ENCODE measurements at places on chromosomes 2 and 18.

- no peak for DNase-seq
These were observed 4.2 kb upstream of the SIX2 start for GRCh38 chr2:45013229-45014015.

DNA sequence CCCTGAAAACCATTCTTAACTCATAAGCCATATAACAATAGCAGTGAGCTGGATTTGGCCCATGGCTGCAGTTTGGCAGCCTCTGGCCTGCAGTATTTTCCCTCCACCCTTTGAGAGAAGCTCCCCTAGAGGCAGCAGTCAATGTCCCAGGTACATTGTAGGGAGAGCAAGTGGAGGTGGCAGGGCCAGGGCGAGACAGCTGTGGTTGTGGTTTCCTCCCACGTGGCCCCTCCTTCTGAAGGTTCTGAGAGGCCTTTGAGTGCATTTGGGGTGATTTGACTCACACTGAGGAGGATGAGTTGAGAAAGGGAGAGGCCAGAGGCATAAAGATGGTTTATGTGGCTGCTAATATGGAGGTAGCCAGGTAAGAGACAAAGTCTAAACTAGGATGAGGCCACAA, 45.5 kb upstream of the LDAH start:
- DNase-seq = peak; percentile 57

DNA sequence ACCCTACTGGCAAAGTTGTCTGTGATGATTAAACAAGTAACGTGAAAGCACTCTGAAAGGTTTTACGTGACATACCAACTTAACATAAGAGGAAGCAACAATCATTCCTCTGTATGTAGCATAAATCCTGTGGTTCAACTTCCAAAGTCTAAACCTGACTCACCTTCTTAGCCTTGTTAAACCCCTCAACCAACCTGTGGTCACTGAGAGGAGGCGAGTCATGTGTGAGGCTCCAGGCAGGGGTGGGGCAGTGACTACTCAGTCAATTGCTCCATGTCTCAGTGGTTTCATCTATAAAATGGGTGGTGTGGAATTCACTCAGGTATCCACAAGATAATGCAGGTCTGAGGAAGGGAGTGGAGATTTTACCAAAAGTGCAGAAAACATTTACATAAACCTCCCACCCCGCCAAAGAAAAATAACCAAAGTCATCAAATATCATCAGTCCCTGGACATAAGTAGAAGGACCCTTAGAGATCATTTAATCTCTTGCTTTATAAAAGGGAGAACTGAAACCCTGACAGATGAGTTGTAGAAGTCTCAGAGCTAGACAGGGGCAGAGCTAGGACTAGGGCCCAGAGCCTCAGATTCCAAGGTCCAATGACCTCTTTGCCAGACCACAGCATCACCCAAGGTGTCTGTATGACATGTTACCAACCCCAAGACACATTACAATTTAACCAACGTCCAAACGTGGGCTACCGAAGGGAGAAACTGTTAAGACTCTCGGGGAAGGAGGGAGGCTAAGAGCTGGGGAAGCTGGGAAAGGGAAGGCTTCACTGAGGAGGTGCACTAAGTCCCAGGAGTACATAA, 3.7 kb upstream of the PCBP1 start:
- peak; percentile 81 for DNase-seq

DNA sequence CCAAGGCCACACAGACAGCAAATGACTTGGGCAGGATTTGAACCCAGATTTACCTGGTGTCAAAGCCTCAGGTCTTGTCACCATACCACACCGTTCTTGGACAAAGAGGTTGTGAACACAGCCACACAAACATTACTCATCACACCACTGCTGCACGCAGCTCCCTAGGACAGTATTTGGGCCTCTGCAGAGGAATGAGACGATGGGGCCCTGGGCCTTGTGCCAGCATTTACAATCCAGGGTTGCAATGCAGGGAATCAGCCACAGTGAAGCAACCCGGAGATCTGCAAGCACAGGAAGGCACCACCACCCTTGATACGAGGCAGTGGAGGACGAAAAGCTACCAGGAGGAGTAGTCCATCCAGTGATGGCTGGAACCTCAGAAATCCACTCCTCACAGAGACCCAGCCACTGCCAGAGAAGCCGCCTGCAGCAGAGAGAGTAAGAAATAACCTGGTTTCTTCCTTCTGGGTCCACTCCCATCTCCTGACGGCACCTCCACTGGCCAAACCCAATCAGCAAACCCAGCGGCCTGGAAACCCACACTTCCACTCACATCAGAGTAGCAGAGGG, 3.7 kb upstream of the MTCL1 start:
- DNase-seq = no peak

- DNase-seq = no peak
These were observed 79.6 kb downstream of the STPG4 start for GRCh38 chr2:47075361-47076125.

DNA sequence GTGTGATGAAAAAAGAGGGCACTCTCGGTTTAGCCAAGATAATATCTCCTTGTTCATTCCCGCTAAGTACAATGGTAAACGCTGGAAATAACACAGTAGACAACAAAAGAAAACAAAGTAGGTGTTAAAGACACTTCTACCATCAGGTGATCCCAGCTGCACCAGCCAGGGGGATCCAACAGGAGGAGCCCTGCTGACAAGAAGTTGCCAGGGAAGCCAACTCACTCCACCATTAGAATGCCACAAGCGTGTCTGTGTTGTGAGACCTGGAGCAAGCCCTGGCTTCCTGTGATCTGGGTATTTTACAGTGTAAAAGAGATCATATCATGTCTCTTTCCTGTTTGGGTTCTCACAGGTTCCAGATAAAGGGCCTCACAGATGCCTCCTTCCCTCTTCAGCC, 117.0 kb downstream of the GRB14 start:
- no peak for DNase-seq

DNA sequence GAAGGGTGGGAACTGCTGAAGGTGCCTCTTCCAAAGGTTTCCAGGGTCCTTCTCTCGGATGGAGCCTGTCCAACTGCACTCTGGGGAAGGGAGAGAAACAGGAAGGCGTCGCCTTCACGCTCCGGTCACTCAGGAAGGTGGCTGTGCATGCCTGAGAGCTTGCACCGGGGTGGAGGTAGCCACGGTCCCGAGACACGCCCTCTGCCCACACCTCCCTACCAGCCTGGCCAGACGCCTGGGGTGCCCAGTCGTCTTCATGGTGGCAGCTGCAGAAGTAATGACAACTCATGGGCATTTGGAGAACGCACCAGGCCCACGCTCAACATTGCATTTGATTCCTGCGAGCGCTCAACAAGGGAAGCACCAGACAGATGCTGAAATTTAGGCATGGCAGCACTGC, 59.9 kb downstream of the ADNP2 start:
- no peak for DNase-seq

GRCh38 chr18:35467624-35468016, 30.1 kb downstream of the INO80C start:
- DNase-seq = no peak

DNA sequence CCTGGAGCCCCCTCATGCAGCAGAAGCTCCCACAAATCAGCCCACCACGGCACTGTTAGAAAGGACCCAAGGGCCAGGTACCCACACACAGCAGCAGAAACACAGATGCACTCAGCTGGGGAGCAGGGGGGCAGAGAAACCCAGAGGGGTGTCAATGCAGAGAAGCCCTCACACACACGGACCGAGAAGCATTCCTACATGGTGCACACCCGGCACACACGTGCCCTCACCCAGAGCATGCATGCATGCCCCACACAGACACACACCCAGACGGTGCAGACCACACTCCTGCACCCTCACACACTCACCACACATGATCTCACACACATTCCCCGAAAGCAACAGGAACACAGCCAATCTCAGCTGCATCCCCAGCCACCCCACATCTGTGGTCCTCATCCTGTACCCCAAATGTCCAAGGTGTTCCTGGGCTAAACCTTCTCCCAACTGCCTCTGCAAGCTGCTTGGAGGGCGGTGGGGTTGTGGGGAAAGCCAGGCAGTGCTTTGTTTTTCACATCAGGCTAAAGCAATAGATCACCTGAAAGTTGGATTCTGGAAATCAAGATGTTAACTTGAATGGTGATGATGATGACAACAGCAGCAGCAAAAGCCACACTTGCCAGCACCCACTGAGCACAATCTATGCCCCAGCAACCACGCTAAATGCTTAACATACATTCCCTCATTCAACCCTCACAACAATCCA, 102.3 kb downstream of the ZFP36L2 start:
- no peak for DNase-seq

DNA sequence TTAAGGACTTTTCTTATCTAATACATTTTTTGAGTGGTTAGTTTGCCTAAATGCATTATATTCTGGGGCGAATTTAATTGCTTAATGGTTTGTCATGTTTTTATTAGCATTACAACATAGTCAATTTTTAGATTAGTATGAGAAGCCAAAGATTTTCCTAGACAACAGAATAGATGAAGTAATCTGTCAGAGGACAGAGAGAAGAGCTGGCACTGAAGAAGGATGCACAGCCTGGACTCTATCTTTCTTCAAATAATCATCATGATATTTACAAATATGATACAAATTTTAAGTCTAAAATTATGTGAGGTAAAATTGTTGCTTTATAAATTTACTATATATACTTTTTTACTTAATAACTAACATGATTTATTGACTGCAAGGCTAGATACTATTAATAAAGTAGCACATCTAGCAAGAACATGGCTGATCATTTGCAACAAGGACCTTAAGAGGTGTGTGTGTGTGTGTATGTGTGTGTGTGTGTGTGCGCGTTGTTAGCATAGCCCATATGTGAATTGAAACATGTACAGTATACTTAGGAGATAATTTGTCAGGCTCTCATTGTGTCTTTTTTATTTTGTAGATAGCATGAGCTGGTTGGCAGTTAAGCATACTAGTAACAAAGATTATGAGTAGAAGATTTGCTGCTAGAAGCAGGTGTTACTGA, 752.2 kb downstream of the DCDC2C start:
- DNase-seq = no peak

- no peak for DNase-seq
These were observed 33.0 kb downstream of the CMPK2 start for GRCh38 chr2:6832596-6833299.

- DNase-seq = peak; percentile 59
These were observed 32.2 kb downstream of the ZAP70 start for GRCh38 chr2:97745474-97746174.

DNA sequence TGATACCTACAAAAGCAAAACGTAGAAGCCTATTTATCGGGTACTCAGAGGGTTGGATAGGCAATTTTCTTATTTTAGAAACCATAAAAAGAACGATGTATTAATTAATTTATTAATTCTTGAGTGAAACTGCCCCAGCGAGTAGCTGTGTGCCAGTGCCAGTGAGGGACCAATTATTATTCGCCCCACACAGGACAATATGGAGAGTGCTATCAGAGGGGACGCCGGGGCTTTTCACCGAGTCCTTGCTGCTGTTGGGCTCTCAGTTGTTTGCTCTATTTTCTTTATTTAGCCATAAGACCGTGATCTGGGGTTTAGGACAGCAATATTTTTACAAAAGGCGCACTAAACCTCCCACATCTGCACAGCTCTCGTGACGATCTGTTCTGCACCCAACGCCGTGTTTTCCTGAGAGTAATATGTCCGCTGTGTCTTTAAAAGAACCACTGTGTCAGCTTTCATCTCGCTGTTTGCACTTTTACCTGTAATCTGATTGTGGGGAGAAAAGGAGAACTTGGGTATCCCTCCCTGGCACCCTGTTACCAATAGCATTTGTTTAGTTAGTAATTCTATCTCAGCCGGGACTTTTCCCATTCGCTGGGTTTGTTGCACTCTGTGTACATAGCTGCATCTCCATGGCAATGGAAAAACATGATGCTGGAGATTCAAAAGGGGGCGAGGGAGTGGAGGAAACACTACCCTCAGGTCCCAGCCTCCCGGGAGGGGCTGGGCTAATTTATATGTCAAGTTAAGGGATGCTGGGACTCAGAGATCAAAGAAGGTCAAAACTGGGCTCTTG, 30.1 kb upstream of the ZNF516 start:
- no peak for DNase-seq

DNA sequence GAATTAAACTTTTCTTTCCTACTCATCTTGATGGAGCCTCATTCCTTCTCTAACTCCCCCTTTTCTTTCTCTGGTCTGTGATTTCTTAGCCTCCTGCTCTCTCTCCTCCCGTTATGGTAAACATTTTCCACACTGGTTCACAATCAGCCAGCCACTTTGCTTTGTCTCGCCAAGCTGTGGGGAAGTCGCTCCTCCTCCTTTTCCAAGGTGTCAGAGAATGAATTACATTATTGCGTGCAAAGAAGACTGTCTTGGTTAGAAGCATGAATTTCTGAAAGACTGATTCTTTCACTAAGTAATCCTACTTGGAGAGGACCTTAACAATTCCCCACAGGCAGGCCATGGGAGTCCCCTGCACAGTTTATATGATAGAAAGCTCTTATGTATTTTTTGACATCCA, 46.1 kb downstream of the RASGRP3 start:
- DNase-seq = no peak

- no peak for DNase-seq
These were observed 93.9 kb downstream of the ACVR1 start for GRCh38 chr2:157782057-157782845.

GRCh38 chr2:43070030-43070429, 156.4 kb downstream of the ZFP36L2 start:
- no peak for DNase-seq

GRCh38 chr2:40372283-40372985, 79.5 kb downstream of the SLC8A1 start:
- no peak for DNase-seq

- DNase-seq = no peak
These were observed 41.5 kb downstream of the EPAS1 start for GRCh38 chr2:46338674-46339073.

DNA sequence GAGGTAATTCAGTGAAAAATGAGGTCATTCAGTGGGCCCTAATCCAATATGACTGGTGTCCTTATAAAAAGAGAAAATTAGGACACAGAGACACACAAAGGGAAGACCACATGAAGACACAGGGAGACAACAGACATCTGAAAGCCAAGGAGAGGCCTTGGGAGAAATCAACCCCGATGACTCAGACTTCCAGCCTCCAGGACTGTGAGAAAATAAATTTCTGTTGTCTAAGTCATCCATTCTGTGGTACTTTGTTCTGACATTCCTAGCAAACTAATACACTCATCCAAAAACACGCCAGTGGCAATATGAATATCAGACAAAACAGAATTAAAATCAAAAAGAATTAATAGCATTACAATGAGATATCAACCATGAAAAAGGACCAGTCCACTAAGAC, 303.7 kb downstream of the SS18 start:
- no peak for DNase-seq

DNA sequence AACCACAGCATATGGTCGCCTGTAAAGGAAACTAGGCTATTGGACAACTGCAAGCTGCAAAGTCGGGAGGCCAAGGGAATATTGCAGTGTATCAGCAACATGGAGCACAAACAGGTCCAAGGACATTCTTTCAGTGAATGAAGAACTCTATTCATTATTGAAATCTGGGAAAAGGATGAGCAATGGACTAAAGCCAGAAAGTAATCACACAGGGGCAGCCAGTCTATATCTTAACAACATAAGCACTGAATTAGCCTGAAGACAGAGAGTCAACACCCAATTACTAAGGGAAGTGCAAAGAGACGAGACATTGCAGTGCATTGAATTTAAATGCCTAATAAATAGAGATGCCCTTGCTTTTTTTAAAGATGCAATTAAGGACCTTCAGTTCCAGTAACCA, 615.5 kb upstream of the SETBP1 start:
- DNase-seq = no peak

- no peak for DNase-seq
These were observed 73.8 kb downstream of the TRABD2A start for GRCh38 chr2:84807063-84807485.
